Ascending aorta (tissue), 2 donors: ENCODE measurements at places on chromosomes 6 and 20. TPM values are rescaled to one million over a fixed set of nuclear protein-coding genes. Genes with fewer than 3 reads are reported as not detected.

GRCh38 chr6:1945235-1945832 lies 300.1 kb downstream of the GMDS start:
- H3K36me3 ChIP-seq: no peaks in the 10 kb centered on the region
- no peaks in the 10 kb centered on the region for H3K27me3 ChIP-seq
- H3K27ac ChIP-seq: no peak overlapping the region
- no peak overlapping the region for H3K4me3 ChIP-seq
- no peaks in the 10 kb centered on the region for H3K4me1 ChIP-seq

DNA sequence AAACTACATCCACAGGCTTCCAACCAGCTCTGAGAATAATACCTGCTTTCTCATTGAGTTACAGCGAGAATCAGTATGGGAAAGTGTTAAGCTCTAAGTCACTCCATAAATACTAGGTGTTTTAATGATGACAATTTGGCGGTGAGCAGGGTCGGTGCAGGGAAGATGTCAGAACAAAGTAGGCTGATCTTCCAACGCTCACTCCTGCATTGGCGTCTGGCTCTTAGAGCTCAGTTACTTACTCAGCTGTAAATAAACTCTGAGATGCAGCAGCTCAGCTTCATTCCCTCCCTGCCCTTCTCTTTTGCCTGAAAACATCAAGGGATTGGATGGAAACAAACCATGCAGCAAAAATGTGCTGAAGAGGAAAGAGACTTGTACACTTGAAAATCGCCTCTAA lies 102.5 kb upstream of the SPACA1 start:
- no peak overlapping the region for H3K4me3 ChIP-seq
- peak overlapping the region; percentile 80 for H3K27ac ChIP-seq
- no peaks in the 10 kb centered on the region for H3K27me3 ChIP-seq
- H3K4me1 ChIP-seq: peaks cover 14% of the 10 kb centered on the region
- H3K36me3 ChIP-seq: no peaks in the 10 kb centered on the region
- no peak for DNase-seq

DNA sequence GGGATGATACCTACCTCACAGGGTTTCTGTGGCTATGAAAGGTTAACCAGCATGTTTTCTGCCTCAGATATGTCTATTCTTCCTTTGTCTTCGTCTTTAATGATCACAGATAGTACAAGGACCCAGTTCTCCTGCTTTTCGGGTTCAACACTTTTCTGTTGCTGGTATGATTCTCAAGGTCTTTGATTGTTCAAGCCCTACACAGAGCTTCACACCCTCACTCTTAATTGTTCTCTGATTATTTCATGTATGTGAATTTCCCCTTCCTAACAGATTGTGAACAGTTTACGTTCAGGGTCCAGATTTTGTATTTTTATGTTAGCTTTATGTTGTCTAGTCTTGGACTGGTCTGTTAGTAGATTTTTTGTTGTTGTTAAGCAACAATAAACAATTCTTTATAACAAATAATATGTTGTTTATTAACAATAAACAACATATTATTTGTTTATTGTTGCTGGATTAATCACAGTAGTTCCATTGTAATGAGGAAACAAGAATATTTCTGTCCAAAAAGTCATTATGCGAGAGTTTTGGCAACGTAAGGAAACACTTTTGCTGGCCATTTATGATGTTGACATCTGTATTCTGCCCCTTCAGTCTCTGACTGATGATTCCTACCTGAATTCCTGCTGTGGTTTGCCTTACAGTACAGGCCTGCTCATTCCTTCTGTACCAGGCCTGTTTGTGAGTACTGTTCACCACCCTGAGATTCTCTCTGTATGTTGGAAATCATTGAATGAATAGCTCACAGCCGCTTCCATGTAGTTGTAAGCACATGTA lies 27.2 kb upstream of the TULP4 start:
- peak overlapping the region; percentile 74 for H3K27ac ChIP-seq
- H3K4me3 ChIP-seq: no peak overlapping the region
- peaks cover 27% of the 10 kb centered on the region for H3K4me1 ChIP-seq
- no peaks in the 10 kb centered on the region for H3K36me3 ChIP-seq

- no peak overlapping the region for H3K27ac ChIP-seq
- no peaks in the 10 kb centered on the region for H3K36me3 ChIP-seq
- no peaks in the 10 kb centered on the region for H3K4me1 ChIP-seq
- no peak for DNase-seq
- no peaks in the 10 kb centered on the region for H3K27me3 ChIP-seq
Observed at GRCh38 chr6:52735071-52735470, 28.2 kb downstream of the GSTA2 start.

- H3K4me3 ChIP-seq: no peak overlapping the region
- no peak for DNase-seq
- no peaks in the 10 kb centered on the region for H3K27me3 ChIP-seq
- H3K36me3 ChIP-seq: no peaks in the 10 kb centered on the region
- H3K27ac ChIP-seq: no peak overlapping the region
Observed at GRCh38 chr20:16556301-16556700, 16.9 kb downstream of the KIF16B start.

- H3K36me3 ChIP-seq: no peaks in the 10 kb centered on the region
- no peak for DNase-seq
- no peaks in the 10 kb centered on the region for H3K27me3 ChIP-seq
- no peak overlapping the region for H3K27ac ChIP-seq
Observed at GRCh38 chr6:121961619-121962125, 437.8 kb upstream of the HSF2 start.

- no peak overlapping the region for H3K4me3 ChIP-seq
- H3K27me3 ChIP-seq: no peaks in the 10 kb centered on the region
- DNase-seq: no peak
- H3K27ac ChIP-seq: no peak overlapping the region
- H3K36me3 ChIP-seq: no peaks in the 10 kb centered on the region
Observed at GRCh38 chr20:10449270-10449669, 14.2 kb downstream of the SLX4IP start.

DNA sequence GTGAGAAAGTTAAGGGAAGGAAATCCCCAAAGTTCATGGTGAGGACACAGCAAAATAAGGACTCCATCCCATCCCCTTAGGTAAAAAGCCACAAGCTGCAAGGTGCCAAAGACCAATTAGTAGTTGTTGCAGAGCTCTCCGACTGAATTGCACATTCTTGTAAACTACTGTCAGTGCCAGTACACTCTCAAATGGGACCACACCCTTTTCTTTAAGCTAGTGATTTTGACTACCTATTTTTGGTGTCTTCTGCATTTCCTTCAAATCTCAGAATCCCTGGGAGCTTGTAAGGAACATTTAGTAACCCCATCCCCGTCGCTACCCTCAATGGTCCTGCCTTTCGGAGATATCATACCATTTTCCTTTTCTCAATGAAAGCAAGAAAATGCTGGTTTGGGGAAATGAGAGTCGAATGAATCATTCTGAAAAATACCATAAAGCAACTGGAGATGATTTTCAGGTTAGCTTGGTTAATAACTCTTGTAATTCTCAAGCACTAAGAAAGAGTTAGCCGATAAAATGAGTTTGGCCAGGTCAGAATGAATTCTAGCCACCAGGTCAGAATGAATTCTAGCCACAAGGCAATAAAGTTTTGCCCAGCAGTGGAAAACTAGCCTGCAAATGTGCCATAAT lies 5.2 kb upstream of the HMGN3 start:
- H3K36me3 ChIP-seq: no peaks in the 10 kb centered on the region
- no peak overlapping the region for H3K4me3 ChIP-seq
- no peak for DNase-seq
- H3K4me1 ChIP-seq: no peaks in the 10 kb centered on the region
- no peaks in the 10 kb centered on the region for H3K27me3 ChIP-seq

GRCh38 chr20:4766631-4767030 lies 44.9 kb downstream of the PRND start:
- no peaks in the 10 kb centered on the region for H3K36me3 ChIP-seq
- no peaks in the 10 kb centered on the region for H3K4me1 ChIP-seq
- H3K27me3 ChIP-seq: no peaks in the 10 kb centered on the region
- H3K4me3 ChIP-seq: no peak overlapping the region
- no peak overlapping the region for H3K27ac ChIP-seq
- no peak for DNase-seq

DNA sequence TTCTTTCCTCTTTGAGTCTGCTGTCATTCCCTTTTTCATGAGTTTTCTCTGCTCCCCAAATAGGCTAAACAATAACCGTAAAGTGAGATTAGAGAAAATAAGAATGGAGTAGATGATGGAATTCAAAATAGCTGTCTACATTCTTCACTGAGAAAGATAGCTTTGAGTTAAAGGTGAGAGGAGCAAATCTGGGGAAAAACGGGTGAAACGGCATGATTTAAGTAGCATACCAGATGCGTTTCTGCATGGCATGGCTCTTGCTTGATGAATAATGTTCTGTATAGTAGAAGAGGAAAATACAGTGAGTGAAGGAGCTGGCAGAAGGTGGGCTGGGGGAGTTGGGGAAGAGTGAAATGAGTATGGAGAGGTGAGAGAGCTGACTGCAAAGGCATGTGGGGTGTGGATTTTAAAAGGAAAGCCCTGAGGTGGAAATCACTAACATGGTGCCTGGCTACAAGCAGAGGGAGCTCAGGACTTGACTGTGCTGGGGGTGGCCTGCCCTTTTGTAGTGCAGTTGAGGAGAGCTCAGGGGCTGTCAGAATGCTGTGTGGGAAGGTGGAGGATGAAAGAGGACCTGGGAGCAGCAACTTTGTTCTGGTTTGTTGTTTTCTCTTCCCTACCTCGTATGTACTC lies 8.8 kb downstream of the BICRAL start:
- no peak for DNase-seq
- peak overlapping the region; percentile 42 for H3K27ac ChIP-seq

GRCh38 chr6:67759001-67759400 lies 876.1 kb upstream of the ADGRB3 start:
- no peak overlapping the region for H3K27ac ChIP-seq
- H3K27me3 ChIP-seq: no peaks in the 10 kb centered on the region
- H3K4me1 ChIP-seq: no peaks in the 10 kb centered on the region
- no peak overlapping the region for H3K4me3 ChIP-seq
- no peak for DNase-seq
- no peaks in the 10 kb centered on the region for H3K36me3 ChIP-seq

DNA sequence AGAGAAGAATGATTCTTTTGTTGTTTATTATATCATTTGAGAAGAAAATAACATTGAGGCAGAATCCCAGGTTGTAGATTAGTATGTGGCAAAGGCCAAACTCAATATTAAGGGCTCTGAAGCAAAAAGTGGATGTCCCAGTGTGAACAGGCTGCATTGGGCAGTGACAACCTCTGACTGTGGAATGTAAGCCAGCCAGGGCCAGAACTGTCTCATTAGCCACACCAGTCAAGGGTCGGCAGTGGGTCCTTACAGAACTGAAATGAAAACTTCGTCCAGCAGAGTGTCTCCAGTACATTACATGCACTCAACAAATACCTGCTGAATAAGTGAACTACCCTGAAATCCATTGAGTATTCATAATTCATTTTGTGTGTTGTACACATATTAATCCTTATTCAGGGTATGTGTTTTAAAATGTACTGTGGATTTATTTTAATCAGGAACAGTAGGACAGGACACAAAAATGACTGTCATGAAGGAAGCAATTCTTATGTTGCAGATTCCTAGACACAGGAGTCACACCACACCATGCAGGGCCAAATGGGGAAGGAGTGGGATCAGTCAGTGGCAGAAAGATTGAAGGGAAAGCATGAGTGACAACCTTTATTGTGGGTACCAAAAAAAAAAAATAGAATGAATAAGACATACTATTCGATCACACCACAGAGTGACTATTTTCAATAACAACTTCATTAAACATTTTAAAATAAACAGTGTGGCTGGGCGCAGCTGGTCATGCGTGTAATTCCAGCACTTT lies 64.9 kb upstream of the UTRN start:
- H3K4me3 ChIP-seq: no peak overlapping the region
- no peaks in the 10 kb centered on the region for H3K36me3 ChIP-seq
- no peak for DNase-seq

GRCh38 chr20:11328839-11329238 lies 588.9 kb upstream of the BTBD3 start:
- H3K27ac ChIP-seq: no peak overlapping the region
- H3K36me3 ChIP-seq: no peaks in the 10 kb centered on the region
- H3K4me3 ChIP-seq: no peak overlapping the region
- no peaks in the 10 kb centered on the region for H3K27me3 ChIP-seq

DNA sequence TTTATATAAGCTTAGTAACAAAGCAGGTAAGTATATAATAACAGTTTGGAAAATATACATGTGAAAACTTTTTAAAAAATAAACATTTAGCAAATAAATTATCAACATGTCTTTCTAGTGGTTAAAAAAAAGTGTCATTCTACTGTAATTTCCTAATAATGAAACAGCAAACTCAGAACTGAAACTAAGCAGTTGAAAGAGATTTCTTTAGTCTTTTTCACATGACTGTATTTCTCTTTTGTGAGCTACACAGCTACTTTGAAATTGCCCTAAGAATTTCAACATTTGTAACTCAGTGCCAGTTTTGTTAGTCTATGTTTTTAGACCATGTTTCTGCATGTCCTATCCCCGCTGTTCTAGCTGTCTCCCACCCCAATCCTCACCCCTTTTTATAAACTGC lies 28.4 kb upstream of the SDHAF4 start:
- no peaks in the 10 kb centered on the region for H3K27me3 ChIP-seq
- no peak overlapping the region for H3K4me3 ChIP-seq
- no peak for DNase-seq
- H3K4me1 ChIP-seq: no peaks in the 10 kb centered on the region
- peaks cover 7% of the 10 kb centered on the region for H3K36me3 ChIP-seq

GRCh38 chr6:73064266-73064665 lies 161.0 kb downstream of the KHDC1L start:
- no peaks in the 10 kb centered on the region for H3K36me3 ChIP-seq
- DNase-seq: no peak
- H3K27me3 ChIP-seq: no peaks in the 10 kb centered on the region
- H3K27ac ChIP-seq: no peak overlapping the region
- no peaks in the 10 kb centered on the region for H3K4me1 ChIP-seq

- DNase-seq: no peak
- no peaks in the 10 kb centered on the region for H3K36me3 ChIP-seq
- H3K4me3 ChIP-seq: no peak overlapping the region
- no peaks in the 10 kb centered on the region for H3K27me3 ChIP-seq
Observed at GRCh38 chr6:5394280-5394679, 133.0 kb downstream of the FARS2 start.

The CLPSL2 gene
- total RNA-seq: not detected

The C20orf141 gene
- total RNA-seq: not detected

The WFDC12 gene
- not detected for total RNA-seq

The NKX2-4 gene
- total RNA-seq: not detected

The CFAP61 gene
- total RNA-seq: not detected

The TAF4 gene
- 166 TPM for total RNA-seq

The SEL1L2 gene
- not detected for total RNA-seq

The WFDC10B gene
- not detected for total RNA-seq
